ENCODE measurements at places on chromosomes 7 and 10. TPM values are rescaled to one million over a fixed set of nuclear protein-coding genes. Genes with fewer than 3 reads are reported as not detected.

- no peak for DNase-seq
- no peaks in the 10 kb centered on the region for H3K36me3 ChIP-seq
- H3K4me1 ChIP-seq, result no peaks in the 10 kb centered on the region
- no peak overlapping the region for H3K27ac ChIP-seq
- no peak overlapping the region for H3K4me3 ChIP-seq
Observed at GRCh38 chr10:131350660-131351059, 39.1 kb upstream of the TCERG1L start.

GRCh38 chr10:72927485-72927884, 27.1 kb downstream of the PLA2G12B start:
- H3K36me3 ChIP-seq, result no peaks in the 10 kb centered on the region
- no peak overlapping the region for H3K4me3 ChIP-seq
- H3K4me1 ChIP-seq, result no peaks in the 10 kb centered on the region
- DNase-seq, result no peak
- H3K27me3 ChIP-seq, result no peaks in the 10 kb centered on the region
- no peak overlapping the region for H3K27ac ChIP-seq

DNA sequence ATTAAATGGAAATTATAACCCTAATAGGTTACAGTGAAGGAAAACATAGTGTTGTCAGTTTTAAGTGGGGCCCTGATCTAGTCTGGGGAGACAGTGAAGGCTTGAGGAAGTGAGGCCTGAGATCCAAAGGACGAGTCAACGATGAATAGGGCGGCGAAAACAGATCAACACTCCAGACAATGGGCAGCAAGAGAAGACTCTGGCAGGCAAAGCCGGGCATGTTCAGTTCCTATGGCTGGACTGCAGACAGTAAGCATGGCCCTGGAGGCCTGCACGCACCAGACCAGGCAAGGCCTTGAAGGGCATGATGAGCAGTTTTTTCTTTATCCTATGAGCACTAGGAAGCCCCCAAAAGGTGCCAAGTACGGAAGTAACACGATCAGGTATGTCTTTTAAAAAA, 127.8 kb downstream of the RNF216 start:
- no peaks in the 10 kb centered on the region for H3K27me3 ChIP-seq
- no peak for DNase-seq
- no peaks in the 10 kb centered on the region for H3K36me3 ChIP-seq
- H3K4me1 ChIP-seq, result peaks cover 9% of the 10 kb centered on the region
- H3K4me3 ChIP-seq, result no peak overlapping the region

- H3K27ac ChIP-seq, result no peak overlapping the region
- H3K4me3 ChIP-seq, result no peak overlapping the region
- H3K36me3 ChIP-seq, result no peaks in the 10 kb centered on the region
Observed at GRCh38 chr10:51770709-51771108, 71.3 kb upstream of the CSTF2T start.

GRCh38 chr10:45353186-45353585, 20.8 kb upstream of the ALOX5 start:
- H3K4me3 ChIP-seq, result no peak overlapping the region
- no peak for DNase-seq
- no peaks in the 10 kb centered on the region for H3K4me1 ChIP-seq
- H3K36me3 ChIP-seq, result no peaks in the 10 kb centered on the region

The BMPR1A gene
- total RNA-seq, result 76.2 TPM

- no peak overlapping the region for H3K27ac ChIP-seq
- H3K4me3 ChIP-seq, result no peak overlapping the region
- peaks cover 9% of the 10 kb centered on the region for H3K4me1 ChIP-seq
- no peaks in the 10 kb centered on the region for H3K27me3 ChIP-seq
Observed at GRCh38 chr10:93741367-93741766, 16.4 kb upstream of the LGI1 start.

DNA sequence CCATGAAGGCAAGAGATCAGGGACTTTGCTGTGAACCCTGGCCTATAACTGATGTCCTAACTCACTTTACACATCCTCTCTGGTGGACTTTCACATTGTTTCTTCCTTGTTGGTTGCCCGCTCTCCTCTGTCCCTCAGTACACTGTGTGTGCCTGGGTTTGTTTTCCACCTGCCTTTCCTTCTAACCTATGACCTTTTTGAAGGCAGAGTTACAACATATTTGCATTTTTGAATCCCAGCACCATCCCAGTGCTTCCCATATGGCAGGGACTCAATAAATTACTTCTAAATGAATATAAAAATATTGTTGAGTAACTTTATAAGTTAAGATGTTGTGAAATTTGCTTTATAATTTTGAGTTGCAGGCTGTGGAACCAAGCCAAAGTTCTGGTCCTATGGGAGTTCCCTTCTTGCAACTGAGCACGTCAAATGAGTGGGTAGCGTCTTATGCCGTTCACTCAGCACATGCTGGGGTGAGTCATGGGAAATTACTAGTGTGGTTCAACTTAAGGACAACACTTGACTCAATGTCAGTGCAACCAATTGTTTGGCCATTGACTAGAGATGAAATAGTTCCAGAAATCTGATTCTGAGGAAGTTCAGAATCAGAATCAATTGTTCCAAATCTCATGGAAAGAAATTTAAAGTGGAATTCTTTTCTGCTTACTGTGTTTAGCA, 250.9 kb downstream of the TWIST1 start:
- H3K27ac ChIP-seq, result no peak overlapping the region
- no peak for DNase-seq
- H3K27me3 ChIP-seq, result no peaks in the 10 kb centered on the region
- no peaks in the 10 kb centered on the region for H3K4me1 ChIP-seq

- no peak for DNase-seq
- no peak overlapping the region for H3K4me3 ChIP-seq
- no peaks in the 10 kb centered on the region for H3K4me1 ChIP-seq
- no peak overlapping the region for H3K27ac ChIP-seq
Observed at GRCh38 chr10:69457771-69458237, 6.5 kb downstream of the TSPAN15 start.

The CTAGE8 gene
- total RNA-seq, result 1.8 TPM

DNA sequence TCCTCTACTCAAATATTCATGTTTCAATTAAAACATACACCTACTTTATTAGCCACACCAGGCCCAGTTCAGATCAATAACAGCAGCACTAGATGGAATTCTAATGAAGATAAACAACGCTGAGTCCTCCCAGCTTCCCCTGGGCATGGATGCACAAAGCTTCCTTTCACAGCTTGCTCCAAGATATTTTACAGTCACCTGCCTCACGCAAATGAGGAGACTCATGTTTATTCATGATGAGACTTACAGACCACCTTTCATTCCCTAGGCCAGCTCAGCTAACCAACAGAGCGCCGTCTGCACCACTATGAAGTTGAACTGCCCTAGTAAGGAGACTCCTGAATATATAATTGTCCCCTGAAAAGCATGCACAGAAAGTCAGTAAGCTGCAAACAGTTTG, 283.0 kb upstream of the AOAH start:
- H3K4me3 ChIP-seq, result no peak overlapping the region
- peaks cover 19% of the 10 kb centered on the region for H3K4me1 ChIP-seq
- H3K27ac ChIP-seq, result no peak overlapping the region
- DNase-seq, result peak; percentile 19
- H3K36me3 ChIP-seq, result no peaks in the 10 kb centered on the region
- H3K27me3 ChIP-seq, result no peaks in the 10 kb centered on the region

GRCh38 chr7:3482147-3482921, 181.3 kb downstream of the SDK1 start:
- H3K36me3 ChIP-seq, result no peaks in the 10 kb centered on the region
- peak; percentile 77 for DNase-seq
- no peak overlapping the region for H3K4me3 ChIP-seq
- H3K27me3 ChIP-seq, result no peaks in the 10 kb centered on the region
- no peak overlapping the region for H3K27ac ChIP-seq

The PIK3CG gene
- not detected for total RNA-seq

The HOXA11 gene
- not detected for total RNA-seq

- peaks cover 100% of the 10 kb centered on the region for H3K27me3 ChIP-seq
- H3K36me3 ChIP-seq, result no peaks in the 10 kb centered on the region
- peaks cover 10% of the 10 kb centered on the region for H3K4me1 ChIP-seq
- no peak for DNase-seq
- H3K27ac ChIP-seq, result no peak overlapping the region
Observed at GRCh38 chr7:113076703-113077102, 9.9 kb downstream of the GPR85 start.

The HOGA1 gene
- total RNA-seq, result 1.2 TPM

DNA sequence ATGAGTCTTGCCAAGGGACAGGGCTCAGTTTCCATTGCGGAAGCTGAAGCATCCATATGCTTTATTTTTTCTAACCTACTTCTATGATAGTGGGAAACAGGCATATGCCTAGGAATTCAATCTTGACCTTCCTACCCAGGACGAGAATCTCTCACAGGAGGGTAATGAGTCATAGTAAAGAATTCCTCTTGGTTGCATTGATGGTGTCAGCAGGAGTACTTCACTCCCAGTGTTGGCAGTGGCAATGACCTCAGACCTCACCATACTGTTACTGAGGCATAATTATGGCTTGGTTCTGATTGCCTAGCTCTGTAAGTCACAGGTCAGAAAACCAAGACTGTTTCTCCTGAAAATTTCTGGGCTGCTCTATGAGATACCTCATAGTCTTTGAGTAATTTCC, 552.9 kb downstream of the ARL4A start:
- H3K4me3 ChIP-seq, result no peak overlapping the region
- H3K27ac ChIP-seq, result no peak overlapping the region
- no peaks in the 10 kb centered on the region for H3K36me3 ChIP-seq
- no peaks in the 10 kb centered on the region for H3K27me3 ChIP-seq
- no peak for DNase-seq

The PAPSS2 gene
- 4.0 TPM for total RNA-seq

DNA sequence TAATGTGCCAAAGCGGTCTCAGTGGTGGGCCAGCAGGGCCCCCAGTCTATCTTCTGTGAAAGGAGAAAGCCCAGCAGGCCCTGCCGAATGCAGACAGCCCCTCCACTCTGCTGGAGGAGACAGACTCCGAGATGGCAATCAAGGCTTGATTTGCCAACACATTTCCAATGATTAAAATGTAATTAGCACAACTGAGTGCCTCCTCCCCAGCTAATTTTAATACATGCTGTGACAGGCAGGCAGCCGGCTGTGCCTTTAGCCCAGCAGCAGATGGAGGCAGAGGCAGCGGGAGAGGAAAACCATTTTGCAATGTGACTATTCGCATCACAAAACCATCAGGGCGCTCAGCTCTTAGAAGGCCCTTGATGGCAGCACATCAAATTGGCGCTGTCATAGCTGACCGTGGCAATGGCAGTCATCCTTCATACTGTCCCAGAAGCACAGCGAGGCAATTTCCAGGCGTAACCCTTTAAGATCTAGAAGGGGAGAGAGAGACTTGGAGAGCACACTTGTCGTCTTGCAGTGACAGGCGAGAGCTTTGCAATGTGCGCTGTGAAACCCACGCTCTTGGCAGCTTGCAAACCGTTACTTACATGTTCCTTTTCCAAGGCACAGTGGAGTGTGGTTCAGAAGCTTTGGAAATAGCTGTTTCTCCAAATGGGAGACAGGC, 714.8 kb upstream of the GALNT17 start:
- peak; percentile 24 for DNase-seq
- no peaks in the 10 kb centered on the region for H3K36me3 ChIP-seq
- no peak overlapping the region for H3K4me3 ChIP-seq
- no peak overlapping the region for H3K27ac ChIP-seq
- peaks cover 49% of the 10 kb centered on the region for H3K4me1 ChIP-seq

- peak; percentile 64 for DNase-seq
- no peaks in the 10 kb centered on the region for H3K27me3 ChIP-seq
- H3K4me3 ChIP-seq, result no peak overlapping the region
Observed at GRCh38 chr7:140342727-140343514, 55.4 kb downstream of the SLC37A3 start.

DNA sequence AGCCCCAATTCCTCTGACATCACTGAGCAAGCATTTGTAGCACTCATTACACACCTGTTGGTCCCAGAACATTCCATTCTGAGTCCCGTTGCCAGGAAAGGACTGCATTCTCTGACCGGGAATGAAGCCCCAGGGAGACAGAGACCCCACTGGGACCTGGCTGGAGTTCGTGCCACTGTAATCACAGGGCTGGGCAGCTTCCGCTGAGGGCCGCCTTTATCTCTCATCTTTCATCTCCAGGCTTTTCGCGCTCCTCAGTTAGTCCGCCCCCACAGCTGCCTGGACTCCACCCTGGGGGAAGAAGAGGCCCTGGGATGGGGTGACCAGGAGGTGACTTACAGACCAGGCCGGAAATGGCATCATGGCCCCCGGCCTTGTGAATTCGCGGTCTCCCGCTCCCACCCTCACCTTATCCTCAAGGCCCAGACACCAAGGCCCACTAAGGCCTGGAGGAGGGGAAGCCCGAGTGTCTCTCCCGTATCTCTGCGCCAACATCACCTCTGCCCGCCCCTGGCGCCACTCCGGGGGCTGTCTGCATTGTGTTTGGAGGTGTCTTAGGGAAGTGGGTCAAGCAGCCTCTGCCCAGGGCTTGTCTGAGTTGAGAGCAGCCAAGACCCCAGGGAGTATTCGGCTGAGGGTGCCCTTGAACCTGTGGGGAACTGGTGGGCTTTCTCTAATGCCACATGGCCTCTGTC, 75.4 kb downstream of the PROSER2 start:
- no peaks in the 10 kb centered on the region for H3K4me1 ChIP-seq
- no peaks in the 10 kb centered on the region for H3K27me3 ChIP-seq
- no peak overlapping the region for H3K4me3 ChIP-seq
- H3K36me3 ChIP-seq, result no peaks in the 10 kb centered on the region

GRCh38 chr7:3112479-3113134, 68.9 kb upstream of the CARD11 start:
- no peaks in the 10 kb centered on the region for H3K4me1 ChIP-seq
- H3K36me3 ChIP-seq, result no peaks in the 10 kb centered on the region
- no peak overlapping the region for H3K27ac ChIP-seq
- H3K4me3 ChIP-seq, result no peak overlapping the region
- no peaks in the 10 kb centered on the region for H3K27me3 ChIP-seq
- DNase-seq, result peak; percentile 42

The LLCFC1 gene
- total RNA-seq, result not detected

GRCh38 chr10:32376097-32376496, 29.1 kb upstream of the EPC1 start:
- H3K36me3 ChIP-seq, result peaks cover 3% of the 10 kb centered on the region
- peaks cover 20% of the 10 kb centered on the region for H3K4me1 ChIP-seq
- H3K4me3 ChIP-seq, result peak overlapping the region; percentile 86
- DNase-seq, result no peak
- H3K27me3 ChIP-seq, result no peaks in the 10 kb centered on the region

- H3K27me3 ChIP-seq, result peaks cover 2% of the 10 kb centered on the region
- DNase-seq, result no peak
- H3K27ac ChIP-seq, result no peak overlapping the region
- H3K36me3 ChIP-seq, result no peaks in the 10 kb centered on the region
- no peak overlapping the region for H3K4me3 ChIP-seq
Observed at GRCh38 chr10:23525406-23525805, 86.5 kb downstream of the OTUD1 start.

DNA sequence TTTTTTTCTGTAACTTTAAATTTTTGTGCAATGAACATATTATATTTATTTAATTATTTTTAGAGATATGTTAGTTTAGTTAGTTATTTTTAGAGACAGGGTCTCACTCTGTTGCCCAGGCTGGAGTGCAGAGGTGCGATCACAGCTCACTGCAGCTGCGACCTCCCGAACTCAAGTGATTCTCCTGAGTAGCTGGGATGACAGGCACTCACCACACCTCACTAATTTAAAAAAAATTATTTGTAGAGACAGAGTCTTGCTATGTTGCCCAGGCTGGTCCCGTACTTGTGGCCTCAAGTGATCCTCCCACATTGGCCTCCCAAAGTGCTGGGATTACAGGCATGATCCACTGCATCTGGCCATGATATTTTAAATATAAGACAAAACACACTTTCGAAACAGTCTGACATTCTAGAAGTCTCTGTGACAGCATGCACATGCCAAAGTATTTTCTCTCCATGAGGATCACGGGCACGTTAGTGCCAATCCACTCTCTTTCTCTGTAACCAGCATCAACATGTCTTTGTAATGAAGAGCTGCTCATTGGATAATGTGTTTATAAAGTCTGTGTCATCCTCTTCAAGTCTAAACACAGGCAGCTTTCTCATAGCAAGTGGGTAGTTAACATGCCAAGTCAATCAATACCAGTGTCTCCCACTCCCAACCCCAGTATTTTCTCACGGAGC, 137.4 kb downstream of the GLI3 start:
- H3K27me3 ChIP-seq, result no peaks in the 10 kb centered on the region
- H3K36me3 ChIP-seq, result no peaks in the 10 kb centered on the region
- DNase-seq, result no peak
